Epithelial cell of proximal tubule (primary cell): ENCODE measurements at places on chromosomes 5 and 9. TPM values are rescaled to one million over a fixed set of nuclear protein-coding genes. Genes with fewer than 3 reads are reported as not detected.

- no peak for DNase-seq
Observed at GRCh38 chr5:74540622-74541021, 99.9 kb downstream of the ENC1 start.

PCA3 gene
- total RNA-seq: not detected in 2 replicates

OLFML2A gene
- 3.5 and 7.0 TPM in 2 replicates for total RNA-seq

DNA sequence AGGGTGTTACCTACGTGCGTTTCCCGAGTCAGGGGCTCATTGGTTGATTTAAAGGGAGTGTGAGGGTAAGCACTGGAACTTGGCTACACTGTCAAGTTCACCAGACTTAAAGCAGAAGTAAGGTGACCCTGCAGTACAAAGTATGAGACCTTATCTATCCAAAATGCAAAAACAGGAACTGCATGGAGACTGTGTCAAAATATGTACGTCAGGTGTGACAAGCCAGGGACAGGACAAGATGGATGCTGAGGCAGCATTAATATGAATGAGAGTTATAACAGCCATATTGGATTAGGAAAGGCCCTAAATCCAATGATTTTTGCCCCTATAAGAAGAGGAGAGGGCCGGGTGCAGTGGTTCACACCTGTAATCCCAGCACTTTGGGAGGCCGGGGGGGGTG lies 15.4 kb upstream of the SUSD3 start:
- no peak for DNase-seq

- no peak for DNase-seq
Observed at GRCh38 chr9:976258-976942, at the start of gene DMRT3. Gene DMRT3 (plus strand): TSS chr9:976655. CDS start chr9:977002, 347 bp downstream.

DNA sequence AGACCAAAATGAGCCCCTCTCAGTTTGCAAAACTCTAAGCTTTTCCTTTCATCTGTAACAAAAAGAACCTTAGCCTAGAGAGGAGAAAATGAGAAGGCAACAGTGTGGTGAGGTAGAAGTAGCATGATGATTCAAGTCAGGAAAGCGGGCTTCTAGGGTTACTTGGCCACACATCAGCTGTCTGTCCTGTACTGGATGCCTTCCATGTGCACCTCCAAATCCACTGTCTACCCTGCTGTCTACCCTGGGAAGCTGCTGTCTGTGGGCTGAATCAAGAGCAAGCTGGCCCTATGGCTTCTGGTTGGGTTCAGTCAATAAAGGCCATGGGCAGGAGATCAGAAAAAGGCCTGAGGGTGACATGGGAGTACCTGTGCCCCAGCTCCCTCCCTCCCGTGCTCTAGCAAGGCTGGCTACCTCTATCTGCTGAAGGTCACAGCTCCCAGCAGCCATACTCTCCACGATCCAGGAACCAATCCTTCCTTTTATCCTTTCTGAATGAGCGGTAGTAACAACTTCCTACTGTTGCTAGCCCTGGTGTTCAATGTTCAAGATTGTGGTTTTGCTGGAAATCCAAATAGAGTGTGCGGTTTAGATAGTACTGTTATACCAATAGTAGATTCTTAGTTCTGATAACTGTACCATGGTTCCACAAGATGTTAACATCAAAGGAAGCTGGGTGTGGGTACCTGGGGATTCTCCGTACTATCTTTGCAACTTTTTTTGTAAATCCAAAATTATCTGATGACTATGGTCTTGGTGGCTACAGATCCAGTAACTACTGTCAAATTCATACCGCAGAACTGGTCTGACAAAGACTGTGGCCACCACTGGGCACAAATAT lies 191.0 kb downstream of the ESM1 start:
- DNase-seq: no peak

PTGDS gene
- not detected in 2 replicates for total RNA-seq

GRCh38 chr5:141857226-141857625 lies 21.0 kb downstream of the PCDH1 start:
- no peak for DNase-seq
